Dermis microvascular lymphatic vessel endothelial cell (primary cell): ENCODE measurements at places on chromosomes 7 and 10. TPM values are rescaled to one million over a fixed set of nuclear protein-coding genes. Genes with fewer than 3 reads are reported as not detected.

Gene ADCYAP1R1
- total RNA-seq: under 0.01 TPM in 2 replicates

Gene LRRTM3
- total RNA-seq: not detected in 2 replicates

Gene HOXA6
- total RNA-seq: 1.9 and 3.2 TPM in 2 replicates

Gene LBX1
- total RNA-seq: not detected in 2 replicates

DNA sequence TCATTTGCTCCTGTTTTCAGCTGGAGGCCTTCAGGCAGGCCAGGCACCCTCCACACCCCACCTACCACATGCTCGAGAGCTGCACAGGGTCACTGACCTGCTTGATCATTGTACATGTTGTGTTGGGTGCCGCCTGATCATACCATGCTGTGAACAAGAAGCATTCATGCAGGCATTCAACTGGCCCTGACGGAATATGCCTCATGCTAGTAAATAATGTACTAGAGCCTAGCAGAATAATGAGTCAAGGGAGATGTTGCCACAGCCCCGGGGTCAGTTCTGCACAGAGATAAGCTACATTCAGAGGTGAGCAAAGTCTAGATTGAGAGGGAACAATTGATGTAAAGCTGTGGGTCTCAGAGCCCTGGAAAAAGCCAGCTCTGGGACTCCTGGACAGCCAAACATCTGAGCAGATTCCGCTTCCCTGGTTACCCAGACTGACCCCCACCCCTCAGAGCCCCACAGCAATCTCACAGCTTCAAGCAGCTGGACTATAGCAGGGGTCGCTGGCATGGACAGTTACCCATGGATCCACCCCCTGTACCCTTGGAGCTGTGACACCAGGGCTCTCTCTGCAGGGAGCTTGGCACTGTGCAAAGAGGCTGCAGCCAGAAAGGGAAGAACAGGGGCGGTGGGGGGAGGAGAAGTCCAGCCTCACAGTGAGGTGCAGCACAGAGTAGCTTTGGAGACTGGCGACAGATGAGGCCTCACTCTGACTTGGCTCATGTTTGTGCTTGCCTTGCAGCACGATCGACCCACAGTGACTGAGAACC is 86.6 kb downstream of the FRMPD2 start:
- no peak for DNase-seq

- no peak for DNase-seq
These were observed 466.9 kb downstream of the PTPRN2 start for GRCh38 chr7:158120716-158121115.
